ENCODE measurements at places on chromosomes 13 and 19.

DNA sequence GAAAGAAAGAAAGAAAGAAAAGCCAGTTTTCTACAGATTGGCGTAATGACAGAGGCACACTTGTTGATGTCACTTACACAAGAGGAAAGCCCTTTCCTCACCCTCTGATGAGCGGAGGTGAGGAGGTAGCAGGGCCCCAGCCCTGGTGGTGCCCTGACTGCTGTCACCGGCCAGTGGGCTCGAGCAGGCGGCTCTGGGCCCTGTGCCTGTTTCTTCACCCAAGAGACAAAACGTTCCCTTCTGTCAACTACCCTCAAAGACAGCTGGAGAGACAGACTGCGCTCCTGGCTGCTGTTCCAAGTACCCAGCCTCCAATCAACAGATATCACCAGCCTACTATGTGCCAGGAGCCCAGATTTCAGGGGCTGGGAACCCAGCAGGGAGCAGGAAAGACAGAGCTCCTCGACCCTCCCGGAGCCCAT, 10.1 kb downstream of the EPS15L1 start:
- DNase-seq: no peak

DNA sequence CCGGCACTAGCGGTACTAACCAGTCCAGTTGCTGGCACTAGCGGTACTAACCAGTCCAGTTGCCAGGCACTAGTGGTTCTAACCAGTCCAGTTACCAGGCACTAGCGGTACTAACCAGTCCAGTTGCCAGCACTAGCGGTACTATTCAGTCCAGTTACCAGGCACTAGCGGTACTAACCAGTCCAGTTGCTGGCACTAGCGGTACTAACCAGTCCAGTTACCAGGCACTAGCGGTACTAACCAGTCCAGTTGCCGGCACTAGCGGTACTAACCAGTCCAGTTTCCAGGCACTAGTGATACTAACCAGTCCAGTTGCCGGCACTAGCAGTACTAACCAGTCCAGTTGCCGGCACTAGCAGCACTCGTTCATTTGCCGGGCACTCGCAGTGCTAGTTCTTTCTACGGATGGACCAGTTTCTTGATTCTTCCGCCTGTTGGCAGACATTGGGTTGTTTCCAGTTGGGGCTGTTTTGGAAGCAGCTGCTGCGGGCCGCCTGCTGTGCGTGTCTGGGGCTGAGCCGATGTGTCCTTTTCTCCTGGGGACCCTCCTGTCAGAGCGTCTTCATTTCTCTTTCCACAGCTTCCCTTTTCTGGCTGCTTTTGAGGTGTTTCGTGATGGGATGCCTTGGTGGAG, 123.4 kb upstream of the MCF2L start:
- DNase-seq: no peak

DNA sequence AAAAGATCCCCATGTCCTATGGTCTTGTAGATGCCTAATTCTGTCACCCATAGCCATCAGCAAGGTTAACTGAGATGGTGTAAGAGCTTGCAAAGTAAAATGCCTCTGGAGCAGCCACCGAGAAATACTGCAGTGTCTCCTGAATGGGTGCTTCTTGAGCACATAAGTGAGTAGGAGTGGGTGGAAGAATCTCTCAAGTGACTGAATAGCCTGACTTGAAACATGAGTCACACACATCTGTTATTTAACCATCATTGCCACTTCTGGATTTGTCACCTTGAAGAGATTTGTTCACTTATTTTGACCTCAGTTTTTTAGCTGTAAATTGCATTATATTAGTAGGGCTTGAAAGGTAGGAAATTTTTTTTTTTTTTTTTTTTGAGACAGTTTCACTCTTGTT, 2.3 kb downstream of the ZNF714 start:
- DNase-seq: no peak

- no peak for DNase-seq
Observed at GRCh38 chr13:79870123-79870522, 389.2 kb downstream of the NDFIP2 start.

- DNase-seq: no peak
Observed at GRCh38 chr19:801861-802497, 4.7 kb downstream of the PTBP1 start.

Measured in stimulated activated CD8-positive, alpha-beta memory T cell treated with anti-CD3 and anti-CD28 coated beads, Interleukin-7, amount 100 ng/mL, for 24 hours (primary cell).